Liver (tissue), 10 donors: ENCODE measurements at places on chromosomes 1 and 21. TPM values are rescaled to one million over a fixed set of nuclear protein-coding genes. Genes with fewer than 3 reads are reported as not detected.

The FMO2 gene
- total RNA-seq: 0.84 TPM

The SLC9C2 gene
- not detected for total RNA-seq

The TRIM45 gene
- total RNA-seq: 0.59 TPM

The CDC20 gene
- total RNA-seq: 0.25 TPM

The SH2D2A gene
- 0.14 TPM for total RNA-seq

The KRTAP11-1 gene
- total RNA-seq: not detected
